ENCODE measurements at places on chromosomes 11 and 22.

- no peak for DNase-seq
Measured at GRCh38 chr11:1348146-1348795, 38.8 kb upstream of the TOLLIP start.

DNA sequence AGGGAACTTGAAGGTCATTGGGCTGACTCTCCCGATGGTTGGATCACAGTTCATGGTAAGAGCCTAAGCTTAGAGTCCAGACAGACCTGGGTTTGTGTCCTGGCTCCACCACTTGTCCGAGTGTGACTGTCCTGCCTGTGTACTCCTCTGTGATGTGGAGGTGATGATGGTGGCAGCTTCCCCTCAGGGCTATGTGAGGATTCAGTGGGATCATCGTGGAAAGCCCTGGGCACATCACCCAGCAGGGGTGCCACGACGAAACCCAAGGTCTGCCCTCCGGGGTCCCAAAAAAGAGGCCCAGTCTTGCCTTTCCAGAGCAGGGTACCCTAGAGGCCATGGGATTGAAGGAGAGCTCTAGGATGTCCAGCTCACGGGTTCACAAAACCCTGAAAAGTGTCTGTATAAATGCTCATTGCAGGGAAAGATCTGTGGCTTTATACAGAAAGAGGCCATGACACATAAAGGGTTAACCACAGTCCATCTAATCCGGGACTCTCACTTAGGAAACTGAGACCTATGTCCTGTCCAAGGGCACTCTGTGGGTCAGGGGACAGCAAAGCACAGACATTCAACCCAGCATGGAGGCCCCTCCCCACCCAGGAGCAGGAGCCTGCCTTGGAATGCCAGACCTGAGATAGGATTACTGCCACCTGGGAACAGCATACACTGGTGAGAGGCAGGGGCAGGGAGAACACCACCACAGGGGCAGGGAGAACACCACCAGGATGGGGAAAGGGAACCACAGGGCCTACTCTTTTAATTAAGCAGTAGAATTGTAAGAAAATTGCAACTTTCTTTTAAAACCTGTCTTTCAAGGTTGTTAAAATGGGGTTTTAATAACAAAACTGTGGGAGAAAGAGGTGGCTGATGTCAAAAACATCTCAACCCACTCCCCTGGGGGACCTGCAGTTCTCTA, 51.3 kb downstream of the IGLL5 start:
- no peak for DNase-seq

DNA sequence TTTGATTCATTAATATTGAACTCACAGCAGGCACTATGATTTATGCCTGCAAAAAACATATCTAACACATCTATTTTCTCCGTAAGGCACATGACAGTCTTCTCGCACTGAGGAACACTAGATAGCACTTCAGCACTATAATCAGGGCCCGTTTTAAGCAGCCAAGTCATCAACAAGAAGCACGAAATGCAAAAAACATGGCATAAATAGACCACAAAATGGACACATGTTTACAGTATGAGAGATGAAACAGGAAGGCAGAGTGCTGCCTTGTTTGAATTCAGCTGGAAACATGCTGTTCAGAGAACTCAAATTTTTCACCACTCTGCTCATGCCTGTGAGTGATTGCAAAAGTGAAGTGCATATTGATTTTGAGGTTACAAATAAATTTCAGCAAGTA, 205.8 kb upstream of the PDGFD start:
- DNase-seq = no peak

DNA sequence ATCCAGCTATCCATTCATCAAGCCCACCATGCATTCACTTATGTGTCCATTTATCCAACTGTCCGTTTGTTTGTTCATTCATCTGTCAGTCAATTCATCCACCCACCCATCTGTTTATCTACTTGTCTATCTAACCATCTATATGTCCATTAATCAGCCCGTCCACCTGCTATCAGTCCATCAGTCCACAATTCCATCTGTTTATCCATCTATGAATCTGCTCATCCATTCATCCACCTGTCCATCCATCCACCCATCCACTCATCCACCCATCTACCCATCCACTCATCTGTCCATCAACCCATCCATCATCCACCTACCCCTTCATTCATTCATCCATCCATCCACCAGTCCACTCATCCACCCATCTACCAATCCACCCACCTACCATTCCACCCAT, 970 bp upstream of the SPI1 start:
- no peak for DNase-seq

GRCh38 chr22:30435674-30436126, 10.1 kb downstream of the MTFP1 start:
- DNase-seq = no peak

GRCh38 chr11:16015741-16016467, 340.4 kb downstream of the SOX6 start:
- DNase-seq = no peak

DNA sequence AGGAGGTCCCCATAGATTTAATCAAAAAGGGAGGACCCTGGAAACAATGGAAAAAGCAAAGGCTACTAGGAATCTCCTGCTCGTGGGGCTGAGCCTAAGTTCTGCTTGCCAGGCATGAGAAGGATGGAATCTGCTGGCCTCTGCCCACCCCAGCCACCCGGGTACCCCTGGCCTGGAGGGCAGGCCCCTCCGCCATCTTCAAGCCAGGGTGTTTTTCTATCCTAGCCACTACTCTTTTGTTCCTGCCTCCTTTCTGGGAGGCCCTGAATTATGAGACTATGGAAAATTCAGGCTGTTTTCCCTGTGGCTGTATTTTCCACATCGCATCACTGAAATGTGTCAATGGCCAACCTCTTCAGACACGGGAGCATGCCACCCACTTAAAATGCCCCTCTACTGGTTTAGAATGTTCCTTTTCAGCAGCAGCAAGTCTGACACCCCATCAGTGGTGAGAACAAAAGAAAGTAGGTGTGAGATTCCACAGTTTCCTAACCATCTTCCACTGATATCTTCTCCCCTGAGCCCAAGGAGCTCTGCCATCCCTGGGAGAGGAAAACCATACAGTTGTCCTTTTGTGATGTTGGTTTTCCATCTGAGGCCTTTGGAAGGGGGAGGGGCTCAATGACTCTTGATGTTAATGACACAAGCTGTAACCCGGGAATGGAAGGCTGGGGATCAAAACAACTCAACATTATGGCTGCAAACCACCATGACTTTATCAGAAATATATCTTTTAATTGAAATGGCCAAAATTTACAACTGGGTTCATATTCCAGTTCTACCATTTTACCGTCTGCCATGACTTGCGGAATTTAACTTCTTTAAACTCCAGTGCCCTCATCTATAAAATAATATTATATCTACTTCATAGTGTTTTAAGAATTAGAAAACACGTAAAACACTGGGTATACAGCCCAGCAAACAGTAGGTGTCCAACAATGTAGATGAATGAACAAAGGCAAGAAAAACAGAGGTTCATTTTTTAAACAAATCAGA, 22.2 kb downstream of the DKK3 start:
- no peak for DNase-seq

- no peak for DNase-seq
Measured at GRCh38 chr22:25318081-25318823, 98.8 kb downstream of the CRYBB2 start.

DNA sequence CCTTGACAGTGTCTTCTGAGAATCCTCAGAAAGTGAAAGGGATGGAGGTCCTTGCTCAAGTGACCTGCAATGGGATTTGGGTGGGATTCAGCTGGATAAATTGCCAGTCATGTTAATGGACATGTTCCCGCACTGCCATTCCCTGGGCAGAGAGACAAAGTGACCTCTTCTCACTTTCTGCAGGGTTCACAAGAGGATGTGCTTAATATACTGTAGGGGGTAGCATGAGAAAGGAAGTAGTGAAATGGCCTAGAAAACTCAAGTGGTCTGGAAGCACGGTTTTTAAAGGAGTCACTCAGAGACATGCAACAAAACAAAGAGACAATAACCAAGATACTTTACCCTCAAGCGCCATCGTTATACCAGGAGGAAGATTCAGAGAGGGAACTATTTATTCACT, 70.2 kb downstream of the NELL1 start:
- no peak for DNase-seq

DNA sequence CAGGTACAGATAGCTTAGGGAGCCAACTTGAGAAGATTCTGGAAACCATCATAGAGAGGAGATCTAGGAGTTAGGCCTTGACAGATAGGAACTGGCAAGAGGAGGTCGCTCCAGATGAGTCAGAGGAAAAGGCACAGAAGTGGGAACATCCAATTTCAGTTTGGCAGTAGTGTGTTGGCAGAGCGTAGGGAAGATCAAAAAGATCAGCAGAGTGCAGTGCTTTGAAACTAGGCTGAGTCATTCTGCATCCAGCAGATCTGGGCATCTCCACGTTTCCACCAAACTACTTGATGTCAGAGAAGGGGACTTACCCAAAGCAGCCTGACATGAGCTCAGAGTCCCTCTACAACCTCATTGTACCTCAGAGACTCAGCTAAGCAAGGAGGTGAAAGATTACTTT, 58.5 kb downstream of the GAB4 start:
- no peak for DNase-seq

DNA sequence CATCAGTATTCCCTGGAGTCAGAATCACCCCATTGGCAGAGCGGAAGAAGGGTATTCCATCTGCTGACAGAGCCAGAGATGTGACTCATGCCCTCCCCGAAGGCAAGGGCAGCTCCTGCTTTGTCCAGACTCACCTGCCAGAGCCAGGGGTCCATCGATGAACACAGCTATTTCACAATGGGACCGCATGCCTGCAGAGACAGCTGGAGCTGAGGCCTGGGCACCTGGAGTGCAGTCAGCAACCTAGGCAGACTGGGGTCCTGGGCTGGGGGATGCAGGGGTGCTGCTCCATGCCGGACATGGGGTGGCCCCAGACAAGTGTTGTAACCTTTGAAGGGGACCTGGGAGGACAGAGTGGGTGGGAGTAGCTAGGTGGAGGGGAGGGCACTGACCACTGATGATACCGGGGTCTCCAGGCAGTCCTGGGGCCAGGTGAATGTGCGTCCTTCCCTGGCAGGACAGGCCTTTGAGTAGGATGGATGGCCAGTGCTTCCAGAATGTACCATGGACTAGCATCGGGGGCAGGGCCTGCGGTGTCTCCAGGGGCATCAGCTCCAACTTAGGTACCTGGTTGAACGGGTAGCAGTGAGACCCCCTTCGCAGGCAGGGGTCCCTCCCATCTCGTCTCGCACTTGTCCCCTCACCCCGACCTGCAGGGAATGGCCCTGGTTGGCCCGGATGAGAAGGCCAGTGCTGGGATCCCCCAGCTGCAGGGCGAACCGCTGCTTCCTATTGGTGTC, 1.7 kb downstream of the TRPT1 start:
- no peak for DNase-seq

- DNase-seq = no peak
Measured at GRCh38 chr11:1520663-1521267, 34.2 kb upstream of the MOB2 start.

- DNase-seq = peak; percentile 47
Measured at GRCh38 chr11:131691181-131692041, 321.0 kb downstream of the NTM start.

DNA sequence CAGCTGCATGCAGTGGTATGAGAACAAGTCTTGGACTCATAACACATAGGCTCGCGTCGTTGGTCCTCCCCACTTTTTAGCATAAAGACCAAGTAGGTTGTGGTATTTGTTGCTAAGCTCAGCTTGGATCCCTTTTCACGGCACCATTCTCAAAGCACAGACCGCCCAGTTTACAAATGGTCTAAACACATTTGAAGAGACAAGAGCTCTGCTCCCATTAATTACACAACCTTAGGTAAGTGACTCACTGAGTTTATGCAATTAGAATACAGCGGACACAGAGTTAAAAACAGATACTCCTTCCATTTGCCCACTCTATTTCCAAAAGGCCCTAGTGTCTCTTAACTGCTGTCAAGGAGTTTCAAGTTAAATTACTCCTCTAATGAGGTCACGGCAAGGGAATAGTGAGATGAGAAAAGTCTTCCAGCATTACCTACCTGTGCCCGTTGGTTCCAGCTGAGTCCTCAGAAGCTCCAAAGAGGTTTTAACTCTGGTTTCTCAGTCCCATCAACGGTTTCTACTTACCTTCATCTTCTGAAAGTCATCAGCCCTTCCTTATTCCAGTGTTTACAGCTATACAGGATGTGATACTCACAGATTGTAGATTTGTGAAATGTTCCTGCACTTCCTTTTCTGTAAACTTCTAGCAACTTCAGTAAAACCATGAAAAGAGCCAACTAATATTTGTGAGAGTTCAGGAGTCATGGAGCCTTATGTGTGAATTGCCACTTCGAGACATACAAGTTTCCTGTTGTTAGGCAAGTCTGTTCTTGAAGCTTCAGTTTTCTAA, at the start of gene MS4A6A:
TSS of gene MS4A6A (minus strand) at position 543 of the 790 bp plus-strand sequence. CDS start 1,356 bp downstream, outside the sequence.
- no peak for DNase-seq

DNA sequence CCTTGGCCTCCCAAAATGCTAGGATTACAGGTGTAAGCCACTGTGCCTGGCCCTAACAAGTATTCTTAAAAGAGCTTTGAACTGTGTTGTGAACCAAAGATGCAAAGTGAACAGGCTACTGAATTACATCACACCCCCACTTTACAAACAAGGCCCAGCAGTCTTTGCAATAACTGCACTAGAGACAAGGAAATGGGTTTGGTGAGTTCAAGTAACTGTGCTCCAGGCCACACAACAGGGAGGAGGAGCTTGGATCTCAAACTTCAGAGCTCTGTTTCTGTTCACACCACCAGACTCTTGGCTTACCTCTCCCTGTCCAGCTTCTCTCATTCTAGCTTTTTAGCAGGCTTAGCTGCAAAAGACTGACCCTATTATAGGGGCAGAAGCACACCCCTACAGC, 30.4 kb upstream of the RASL10A start:
- DNase-seq = no peak

DNA sequence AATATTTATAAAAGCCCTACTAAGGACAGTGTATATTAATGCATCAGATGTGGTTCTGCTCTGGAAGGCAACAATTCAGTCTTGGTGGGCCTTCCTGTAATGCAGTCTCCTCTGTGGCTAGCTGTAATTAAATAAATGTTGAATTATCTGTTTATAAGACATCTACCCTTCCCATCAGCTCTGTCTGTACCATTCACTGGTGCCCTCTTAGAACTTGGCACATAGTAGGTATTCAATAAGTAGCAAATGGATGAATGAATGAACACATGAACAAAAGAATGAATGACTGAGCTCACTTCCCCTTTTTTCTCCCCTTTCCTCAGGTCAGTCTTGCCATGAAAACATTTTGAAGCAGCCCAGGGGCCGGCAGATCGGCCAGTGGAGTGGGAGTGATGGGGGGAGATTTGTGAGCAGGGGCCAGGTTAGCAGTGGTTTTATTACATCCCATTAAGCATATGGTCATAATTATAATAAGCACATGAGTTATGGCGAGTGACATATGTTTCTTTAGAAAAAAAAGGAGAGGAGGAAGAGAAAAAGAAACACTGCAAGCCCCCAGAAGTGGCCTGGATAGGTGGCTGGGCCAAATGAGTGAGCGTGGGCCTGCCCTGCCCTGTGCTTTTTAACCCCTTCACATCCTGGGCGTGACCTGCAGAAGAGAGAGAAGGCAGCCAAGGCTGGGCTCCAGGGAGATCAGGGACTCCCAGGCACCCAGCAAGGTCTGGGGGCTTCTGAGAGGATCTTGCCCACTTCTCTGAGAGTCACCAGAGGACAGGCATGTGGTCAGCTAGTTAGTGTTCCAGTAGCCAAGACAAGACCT, 48.6 kb upstream of the CD82 start:
- DNase-seq = no peak

All from NCI-H1417 treated with DMSO at 0.1 percent for 48 hours (cell line).